ENCODE measurements at places on chromosomes 1 and 21.

DNA sequence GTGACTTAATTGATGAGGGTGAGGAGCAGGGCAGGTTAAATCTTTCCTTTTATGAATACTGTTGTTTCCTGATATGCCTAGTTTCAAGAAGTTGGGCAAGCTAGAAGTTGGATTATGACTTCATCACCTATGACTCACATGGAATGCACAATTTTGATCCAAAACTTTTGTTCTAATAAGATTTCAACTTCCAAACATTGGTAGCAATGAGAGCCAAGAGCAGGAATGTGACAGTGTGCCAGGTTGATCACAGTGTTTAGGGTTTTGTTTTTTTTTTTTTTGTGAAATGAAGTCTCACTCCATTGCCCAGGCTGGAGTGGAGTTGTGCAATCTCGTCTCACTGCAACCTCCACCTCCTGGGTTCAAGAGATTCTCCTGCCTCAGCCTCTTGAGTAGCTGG, 349.4 kb downstream of the DUSP10 start:
- H3K4me3 ChIP-seq: no peak overlapping the region
- H3K27me3 ChIP-seq: no peaks in the 10 kb centered on the region
- no peak for DNase-seq
- H3K27ac ChIP-seq: no peak overlapping the region
- peaks cover 22% of the 10 kb centered on the region for H3K4me1 ChIP-seq

GRCh38 chr1:228174482-228175315, 9.1 kb downstream of the IBA57 start:
- H3K36me3 ChIP-seq: no peaks in the 10 kb centered on the region
- H3K4me1 ChIP-seq: peaks cover 9% of the 10 kb centered on the region
- no peaks in the 10 kb centered on the region for H3K27me3 ChIP-seq

DNA sequence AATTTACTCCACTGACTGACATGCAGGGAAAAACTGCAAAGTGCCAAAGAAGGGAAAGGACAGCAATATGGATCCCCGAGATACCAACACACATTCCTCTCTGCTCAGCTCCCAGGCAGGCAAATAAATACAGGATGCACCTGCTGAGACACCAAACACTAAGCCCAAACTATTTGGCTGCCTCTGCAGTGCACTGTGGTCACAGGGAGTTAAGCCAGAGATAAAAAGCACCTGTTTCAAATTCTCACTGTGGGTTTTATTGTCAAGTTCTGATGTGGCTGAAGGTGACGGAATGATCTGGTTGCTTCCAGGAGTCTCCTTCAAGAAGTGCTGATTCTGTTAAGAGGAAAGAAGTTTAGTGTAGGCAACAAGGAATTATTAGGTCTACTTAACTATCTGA, 17.7 kb downstream of the TEX38 start:
- peaks cover 40% of the 10 kb centered on the region for H3K4me1 ChIP-seq
- H3K36me3 ChIP-seq: no peaks in the 10 kb centered on the region
- H3K27me3 ChIP-seq: no peaks in the 10 kb centered on the region

DNA sequence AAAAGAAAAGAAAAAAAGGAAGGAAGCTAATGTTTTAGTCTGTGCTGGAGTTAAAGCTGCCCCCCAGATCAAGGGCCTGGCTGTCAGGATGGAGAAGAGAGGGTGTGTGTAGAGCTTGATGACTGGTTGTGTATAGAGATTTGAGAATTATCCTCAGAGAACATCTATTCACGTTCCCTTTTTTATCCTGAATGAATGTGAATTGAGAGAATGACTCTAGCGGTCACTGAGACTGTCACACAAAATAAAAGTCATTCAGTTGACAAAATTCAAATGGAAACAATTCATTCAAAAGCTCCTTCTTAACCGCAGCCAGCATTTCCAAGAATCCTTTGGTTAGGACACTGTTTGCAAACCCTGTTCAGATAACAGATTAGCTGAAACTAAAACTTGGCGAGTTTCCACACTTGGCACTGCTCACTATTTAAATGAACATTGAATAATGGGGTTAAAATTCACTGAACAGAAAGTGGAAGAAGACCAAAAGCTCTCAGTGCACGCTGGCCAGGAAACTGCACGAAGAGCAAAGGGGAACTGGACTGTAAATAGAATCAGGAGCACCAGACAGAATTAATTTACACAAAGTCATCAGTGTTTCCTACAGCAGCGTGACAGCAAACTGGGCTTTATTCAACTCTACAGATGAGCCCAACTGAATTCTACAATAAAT, 13.6 kb upstream of the FAM89A start:
- H3K27me3 ChIP-seq: no peaks in the 10 kb centered on the region
- peaks cover 8% of the 10 kb centered on the region for H3K4me1 ChIP-seq
- no peak for DNase-seq
- H3K4me3 ChIP-seq: no peak overlapping the region

DNA sequence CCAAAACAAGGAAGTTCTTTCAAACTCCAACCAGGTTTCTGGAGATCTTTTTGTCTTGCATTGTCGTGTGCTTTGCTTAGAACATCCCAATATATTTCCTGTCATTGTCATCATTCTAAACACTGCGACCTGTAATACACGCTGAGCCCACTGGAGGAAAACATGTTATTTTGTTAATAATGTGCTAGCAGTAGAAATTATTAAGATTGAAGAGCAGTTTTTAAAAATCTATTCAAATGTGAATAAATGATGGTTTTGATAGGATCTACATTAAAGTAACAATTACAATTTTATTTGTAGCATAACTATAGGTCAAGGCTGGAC, 268.5 kb downstream of the PTPRC start:
- H3K27ac ChIP-seq: no peak overlapping the region
- DNase-seq: no peak
- H3K27me3 ChIP-seq: no peaks in the 10 kb centered on the region
- H3K36me3 ChIP-seq: no peaks in the 10 kb centered on the region
- H3K4me3 ChIP-seq: no peak overlapping the region

- no peak for DNase-seq
- no peaks in the 10 kb centered on the region for H3K36me3 ChIP-seq
- no peaks in the 10 kb centered on the region for H3K27me3 ChIP-seq
- H3K4me1 ChIP-seq: no peaks in the 10 kb centered on the region
- no peak overlapping the region for H3K27ac ChIP-seq
These were observed 23.3 kb downstream of the PIP5K1A start for GRCh38 chr1:151221616-151222015.

DNA sequence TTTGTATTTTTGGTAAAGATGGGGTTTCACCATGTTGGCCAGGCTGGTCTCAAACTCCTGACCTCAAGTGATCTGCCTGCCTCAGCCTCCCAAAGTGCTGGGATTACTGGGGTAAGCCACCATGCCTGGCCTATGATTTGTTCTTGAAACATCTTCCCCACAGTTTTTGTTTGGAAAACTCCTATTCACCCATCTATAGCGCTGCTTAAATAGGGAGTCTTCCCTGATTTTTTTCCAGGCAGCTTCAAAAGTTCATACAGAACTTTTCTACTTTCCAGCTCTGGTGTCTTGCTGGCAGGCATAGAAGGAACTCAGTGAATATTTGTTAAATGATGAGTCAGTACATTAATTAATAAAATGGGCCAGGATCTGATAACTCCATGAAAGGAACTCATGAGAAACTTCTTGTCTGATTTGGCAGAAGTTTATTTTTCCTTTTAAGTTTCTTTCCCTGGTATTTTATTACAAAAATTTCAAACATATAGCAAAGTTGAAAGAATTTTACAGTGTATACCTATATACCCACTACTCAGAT, 33.0 kb upstream of the TTC22 start:
- H3K27me3 ChIP-seq: no peaks in the 10 kb centered on the region
- no peak overlapping the region for H3K4me3 ChIP-seq
- no peaks in the 10 kb centered on the region for H3K4me1 ChIP-seq
- H3K36me3 ChIP-seq: no peaks in the 10 kb centered on the region
- no peak for DNase-seq
- H3K27ac ChIP-seq: no peak overlapping the region

- H3K36me3 ChIP-seq: no peaks in the 10 kb centered on the region
- H3K27ac ChIP-seq: no peak overlapping the region
- H3K4me3 ChIP-seq: no peak overlapping the region
These were observed 944.5 kb downstream of the KCNT2 start for GRCh38 chr1:195663549-195664280.
